ENCODE measurements at places on chromosomes 16 and 17.

GRCh38 chr17:17021194-17021863, 20.9 kb upstream of the MPRIP start:
- DNase-seq, result no peak

DNA sequence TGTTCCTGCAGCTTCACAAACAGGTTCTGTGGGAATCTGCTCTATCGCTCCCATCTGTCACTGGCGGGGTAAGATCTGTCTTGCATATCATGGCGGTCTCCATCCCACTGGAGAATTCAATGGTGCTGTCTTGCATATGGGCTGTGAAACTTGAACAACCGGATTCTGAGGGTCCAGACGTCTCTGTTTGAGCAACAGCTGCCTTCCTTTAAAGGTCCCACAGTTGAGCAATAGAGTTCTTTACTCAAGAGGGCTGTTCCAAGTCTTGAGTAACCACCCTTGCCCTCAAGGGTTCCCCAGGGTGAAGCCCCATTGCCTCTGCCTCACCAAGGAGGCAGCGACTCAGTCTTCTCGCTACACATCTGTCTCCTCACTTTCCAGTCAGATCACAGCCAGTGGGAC, 50.8 kb downstream of the ZFHX3 start:
- DNase-seq, result no peak

DNA sequence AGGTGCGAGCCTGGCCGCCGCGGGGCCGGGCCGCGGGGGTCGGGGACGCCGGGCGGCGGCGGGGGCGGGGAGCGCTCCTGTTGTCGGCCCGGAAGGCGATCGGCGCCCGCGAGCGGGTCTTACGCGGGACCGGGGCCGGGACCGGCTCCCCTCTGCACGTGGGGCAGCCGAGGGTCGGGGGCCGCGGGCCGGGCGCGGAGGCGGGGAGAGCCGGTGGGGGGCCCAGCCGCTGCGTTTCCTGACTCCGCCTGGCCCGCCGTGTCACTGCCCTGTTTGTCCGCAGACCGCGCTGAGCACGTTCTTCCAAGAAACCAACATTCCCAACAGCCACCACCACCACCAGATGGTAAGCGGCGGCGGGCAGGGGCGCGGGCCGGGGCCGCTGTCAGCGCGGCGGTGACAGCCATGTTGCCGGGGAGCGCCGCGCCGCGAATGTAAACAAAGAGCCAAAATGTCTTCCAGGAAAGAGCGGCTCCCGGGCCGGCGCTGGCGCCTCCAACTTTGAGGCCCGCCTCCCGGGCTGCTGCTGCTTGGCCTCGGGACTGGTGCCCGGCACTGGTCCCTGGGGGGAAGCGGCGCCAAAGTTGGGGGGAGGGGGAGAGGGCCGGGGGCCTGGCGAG, 586 bp downstream of the UBALD2 start:
- no peak for DNase-seq

DNA sequence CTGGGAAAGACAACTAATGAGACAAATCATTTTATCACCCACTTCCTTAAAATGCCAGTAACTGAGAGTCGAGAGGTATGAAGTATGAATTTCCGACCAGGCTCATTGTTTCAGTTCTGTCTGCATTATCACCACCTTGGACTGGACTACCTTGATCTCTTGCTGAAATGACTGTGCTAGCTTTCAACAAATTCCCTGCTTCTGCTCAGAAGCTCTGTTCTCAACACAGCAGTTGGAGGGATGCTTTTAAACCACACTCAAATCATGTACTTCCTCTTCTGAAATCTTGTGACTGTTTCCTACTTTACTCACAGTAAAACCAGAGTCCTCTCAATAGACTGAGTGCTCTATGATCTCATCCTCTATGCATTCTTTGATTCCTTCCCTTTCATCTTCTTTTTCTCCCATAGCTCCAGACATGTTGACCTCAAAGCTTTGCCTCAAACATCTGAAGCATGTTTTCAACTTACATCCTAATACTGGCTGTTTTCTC, 195.8 kb downstream of the KCNJ2 start:
- no peak for DNase-seq

- no peak for DNase-seq
Observed at GRCh38 chr17:17633310-17633709, 41.8 kb upstream of the PEMT start.

DNA sequence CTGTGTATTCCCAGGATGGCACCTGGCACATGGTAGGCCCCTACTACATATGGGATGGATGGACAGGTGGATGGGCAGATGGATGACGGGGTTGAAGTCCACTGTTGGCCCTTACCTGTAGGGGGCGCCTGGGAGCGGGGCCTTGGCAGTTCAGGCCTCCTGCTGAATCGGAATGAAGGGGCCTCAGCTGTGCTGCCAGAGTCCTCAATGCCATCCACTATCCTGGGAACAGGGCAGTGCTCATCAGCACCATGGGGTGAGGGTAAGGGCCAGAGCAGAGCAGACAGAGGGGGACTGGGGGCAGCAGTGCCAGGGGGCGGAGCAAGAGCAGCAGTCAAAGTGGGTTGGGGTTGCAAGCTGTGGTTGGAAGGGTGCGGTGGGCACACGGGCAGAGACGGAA, 8.3 kb upstream of the RAB5C start:
- DNase-seq, result no peak

DNA sequence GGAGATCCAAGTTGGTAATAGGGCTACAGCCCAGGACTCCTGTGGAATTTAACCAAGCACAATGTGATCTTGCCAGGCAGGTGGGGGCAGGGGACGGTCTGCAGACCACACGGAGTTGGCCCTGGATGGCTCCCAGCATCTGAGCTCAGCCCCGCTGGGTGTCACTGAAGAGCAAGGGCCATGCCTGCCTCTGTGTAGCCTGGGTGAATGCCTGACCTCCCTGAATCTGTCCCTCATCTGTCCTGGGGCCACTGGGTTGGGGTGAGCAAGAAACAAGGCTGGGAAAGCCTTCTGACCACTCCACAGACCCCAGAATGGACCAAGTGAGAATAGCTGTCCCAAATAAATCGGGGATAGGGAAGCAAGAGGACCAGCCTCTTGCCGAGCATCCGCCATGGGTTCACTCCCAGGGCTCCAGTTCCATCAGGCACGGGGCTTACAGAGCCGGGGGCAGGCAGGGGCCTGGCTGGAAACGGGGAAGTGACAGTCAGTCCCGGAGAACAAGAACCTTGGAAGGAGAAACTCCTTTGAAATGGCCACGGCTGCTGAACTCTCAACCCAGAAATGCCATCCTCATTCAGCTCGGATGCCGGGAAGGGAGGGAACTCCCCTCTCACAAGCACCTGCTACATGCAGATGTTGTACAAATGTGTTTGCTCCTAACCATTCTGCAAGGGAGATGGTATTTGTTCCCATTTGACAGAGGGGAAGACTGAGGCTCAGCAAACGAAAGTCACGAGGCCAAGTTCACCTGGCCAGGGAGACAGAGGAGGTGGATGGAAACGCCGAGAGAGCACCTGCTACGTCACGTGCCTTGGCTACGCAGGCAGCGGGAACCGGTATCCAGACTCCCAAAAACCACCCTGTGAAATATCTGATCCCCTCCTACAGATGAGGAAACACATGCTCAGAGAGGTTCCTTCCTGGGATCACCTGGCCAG, 50.0 kb downstream of the RMI2 start:
- DNase-seq, result no peak

GRCh38 chr17:78267253-78268073, 36.0 kb downstream of the TMEM235 start:
- DNase-seq, result no peak
